ENCODE measurements at places on chromosomes 11 and 22.

GRCh38 chr22:29524442-29525191 is 28.9 kb downstream of the THOC5 start:
- DNase-seq, result peak; percentile 52

DNA sequence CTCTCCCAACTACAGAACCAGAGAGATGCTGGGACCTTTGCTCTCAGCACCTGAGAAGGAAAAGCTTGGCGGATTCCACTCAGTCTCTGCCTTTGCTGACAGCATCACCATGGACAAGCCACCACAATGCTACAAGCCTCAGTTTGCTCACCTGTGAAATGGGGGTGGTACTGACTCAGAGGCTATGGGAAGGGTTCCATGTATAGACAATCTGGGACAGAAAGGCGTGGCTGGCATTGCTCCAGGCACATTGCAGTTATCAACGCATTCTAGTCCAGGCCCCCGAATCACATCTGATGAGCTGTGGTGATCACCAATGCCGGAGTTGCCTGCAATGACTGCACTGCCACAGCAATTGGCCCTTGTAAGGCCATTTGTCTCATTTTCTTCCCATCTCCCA is 72.6 kb downstream of the ISX start:
- DNase-seq, result no peak

- no peak for DNase-seq
Observed at GRCh38 chr11:69003866-69004367, 9.1 kb downstream of the MRGPRF start.

- no peak for DNase-seq
Observed at GRCh38 chr11:116231543-116231942, 541.2 kb downstream of the BUD13 start.

DNA sequence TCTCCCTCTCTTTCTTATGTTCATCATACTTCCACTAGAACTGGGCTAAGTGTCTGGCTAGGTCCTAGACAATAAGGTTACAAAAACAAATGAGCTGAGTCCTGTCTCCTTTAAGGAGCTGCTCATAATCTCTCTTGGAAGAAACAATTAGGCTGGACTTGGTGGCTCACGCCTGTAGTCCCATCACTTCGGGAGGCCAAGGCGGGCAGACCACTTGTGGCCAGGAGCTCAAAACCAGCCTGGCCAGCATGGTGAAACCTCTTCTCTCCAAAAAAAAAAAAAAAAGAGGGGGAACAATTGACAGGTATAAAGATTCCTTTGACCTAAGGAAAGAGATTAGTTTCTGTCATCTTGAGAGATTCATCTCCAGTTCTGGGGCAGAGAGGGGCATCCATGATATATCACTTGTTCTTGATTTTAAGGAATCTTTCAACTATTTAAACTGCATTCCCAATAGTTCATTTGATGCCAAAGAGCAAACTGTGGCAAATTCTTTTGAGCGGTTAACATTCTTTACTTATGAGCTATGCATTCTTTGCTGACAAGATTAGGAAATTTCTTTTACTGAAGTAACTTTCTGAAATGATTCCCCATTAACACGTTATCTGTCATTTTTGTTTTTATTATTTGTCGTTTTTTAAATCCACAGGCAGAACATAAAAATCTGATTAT is 125.5 kb downstream of the C11orf87 start:
- DNase-seq, result no peak

GRCh38 chr11:126720539-126721235 is 279.9 kb downstream of the KIRREL3 start:
- no peak for DNase-seq

GRCh38 chr22:17695986-17696385 is 57.4 kb downstream of the BCL2L13 start:
- no peak for DNase-seq

- DNase-seq, result peak; percentile 7
Observed at GRCh38 chr11:100930185-100930778, 199.3 kb downstream of the PGR start.

GRCh38 chr22:42721045-42721434 is 370 bp upstream of the A4GALT start:
- no peak for DNase-seq

- DNase-seq, result no peak
Observed at GRCh38 chr11:69852056-69852455, 32.8 kb upstream of the FGF3 start.

- peak; percentile 75 for DNase-seq
Observed at GRCh38 chr11:76672431-76673175, 2.1 kb upstream of the LRRC32 start.

DNA sequence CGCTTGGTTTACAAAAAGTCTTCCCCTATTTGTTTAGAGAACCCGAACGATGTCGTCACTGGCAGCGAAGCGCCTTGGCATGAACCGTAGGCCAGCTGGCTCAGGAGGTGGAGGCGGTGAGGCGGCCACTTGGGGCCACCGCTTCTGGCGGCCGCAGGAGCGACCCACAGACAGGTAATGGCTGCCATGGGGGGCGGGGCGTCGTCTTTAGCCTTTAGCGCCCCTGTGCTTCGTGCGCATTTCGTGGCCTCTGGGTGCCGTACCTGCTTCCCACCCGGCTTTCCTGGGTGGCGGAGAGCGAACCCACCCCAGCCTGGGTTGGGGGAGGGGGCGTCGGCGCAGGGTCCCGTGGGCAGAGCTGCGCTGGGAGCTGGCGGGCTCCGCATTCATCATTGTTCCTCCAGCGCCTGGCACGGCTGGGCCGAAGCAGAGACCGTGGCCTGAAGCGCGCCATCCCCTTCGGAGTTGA is 469 bp upstream of the OSBP2 start:
- DNase-seq, result peak; percentile 50

- DNase-seq, result peak; percentile 62
Observed at GRCh38 chr22:44181033-44181911, 547 bp downstream of the PARVG start.

DNA sequence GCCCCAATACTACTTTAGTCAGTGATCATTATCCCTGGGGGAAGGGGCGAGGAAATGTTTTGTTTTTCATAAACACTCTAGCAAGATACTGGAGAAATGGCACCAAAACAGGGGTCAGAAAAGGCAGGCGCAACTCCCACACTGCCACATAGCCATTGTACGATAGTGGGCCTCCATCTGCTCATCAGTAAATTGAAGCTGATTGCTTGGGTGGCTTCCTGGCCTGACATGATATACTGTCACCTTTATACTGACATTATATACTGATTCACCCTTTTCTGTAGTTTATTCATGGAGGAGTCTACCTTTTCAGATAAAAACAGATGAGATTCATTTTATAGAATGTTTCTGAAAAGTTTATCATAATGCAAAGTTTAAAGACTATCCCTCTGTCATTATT is 51.6 kb upstream of the CCDC34 start:
- DNase-seq, result no peak

DNA sequence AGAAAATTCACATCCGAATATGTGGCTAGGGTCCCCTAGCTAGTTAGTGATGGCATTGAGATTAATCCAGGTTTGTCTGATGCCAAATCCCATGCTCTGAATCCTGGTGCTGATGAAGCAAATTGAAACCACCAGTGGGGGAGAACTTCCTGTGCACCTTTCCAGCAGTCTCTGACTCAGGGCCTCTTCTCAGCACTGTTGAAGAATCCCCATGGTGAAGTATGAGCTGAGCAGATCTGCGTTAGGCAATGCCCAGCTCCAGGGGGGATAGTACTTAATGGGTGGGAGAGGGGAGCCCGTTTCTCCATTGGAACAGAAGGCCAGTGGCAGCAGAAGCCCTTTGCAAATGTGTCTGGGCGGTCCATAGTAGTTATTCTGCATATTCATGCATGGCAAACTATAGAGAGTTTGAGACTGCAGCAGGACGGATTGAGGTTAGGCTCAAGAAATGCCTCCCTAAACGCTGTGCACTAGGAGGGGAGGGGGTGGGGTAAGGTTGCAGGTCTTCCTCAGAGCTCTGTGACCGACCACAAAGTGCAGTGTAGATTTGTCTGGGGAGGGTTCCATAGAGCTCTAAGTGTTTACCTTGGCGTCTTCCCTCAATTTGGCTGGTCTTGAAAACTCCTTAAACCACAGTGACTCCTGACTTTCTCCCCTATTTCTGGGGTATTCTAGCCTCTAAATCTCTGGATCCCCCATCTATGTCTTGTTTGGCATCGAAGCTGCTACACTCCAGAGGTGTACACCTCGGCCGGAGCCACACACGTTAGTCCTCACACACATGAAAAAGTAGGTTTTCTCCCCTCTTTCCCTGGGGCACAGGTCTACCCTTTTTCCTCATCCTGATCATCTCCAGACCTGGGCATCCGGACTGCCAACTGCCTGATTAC is 4.8 kb downstream of the POU2F3 start:
- no peak for DNase-seq

DNA sequence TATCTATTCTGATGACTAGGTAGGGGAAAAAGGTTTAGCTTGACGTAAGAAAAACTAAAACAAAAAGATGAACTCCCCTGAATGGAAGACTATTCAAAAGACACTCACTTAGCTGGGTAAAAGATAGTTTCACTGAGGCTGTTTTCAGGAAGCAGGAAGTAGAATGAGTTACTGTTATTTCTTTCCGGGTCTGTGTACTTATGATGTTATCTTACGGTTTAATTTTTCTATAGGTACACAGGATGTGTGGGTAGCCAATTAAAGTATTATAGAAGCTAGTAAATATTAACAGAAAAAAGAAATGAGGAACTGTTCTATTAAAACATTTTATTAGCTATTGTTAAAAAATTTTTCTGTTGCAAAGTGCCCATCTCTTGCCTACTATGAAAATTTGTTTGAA is 45.8 kb upstream of the MMP7 start:
- DNase-seq, result no peak

DNA sequence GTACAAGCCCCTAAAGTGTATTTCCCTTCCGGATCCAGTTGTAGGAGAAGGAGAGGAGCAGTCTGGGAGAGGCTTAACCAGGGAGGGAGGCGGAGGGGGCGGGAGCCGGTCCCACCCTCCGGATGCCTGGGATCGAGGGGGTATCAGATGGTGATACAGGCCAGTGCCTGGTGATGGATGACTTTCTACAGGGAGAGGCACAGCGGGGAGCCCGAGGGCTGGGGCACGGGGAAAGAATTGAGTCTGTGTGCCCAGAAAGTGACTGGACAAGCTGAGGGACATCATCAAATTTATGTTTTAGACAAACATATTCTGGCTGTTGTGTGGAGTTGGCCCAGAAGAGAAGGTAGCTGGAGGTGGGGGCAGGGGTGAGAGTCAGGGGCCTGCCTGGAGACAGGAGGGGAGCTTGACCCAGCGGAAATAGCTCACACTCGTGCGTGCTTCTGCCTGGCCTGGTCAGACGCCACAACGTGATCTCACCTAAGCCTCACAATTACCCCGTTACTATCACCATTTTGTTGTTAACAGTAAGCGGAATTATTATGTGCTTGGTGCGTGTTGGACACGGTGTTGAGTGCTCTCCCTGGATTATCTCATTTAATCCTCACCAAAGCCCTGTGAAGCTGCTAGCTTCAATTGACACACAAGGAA is 42.4 kb downstream of the AMPD3 start:
- DNase-seq, result no peak

- DNase-seq, result no peak
Observed at GRCh38 chr11:70305501-70305900, 35.0 kb downstream of the PPFIA1 start.

GRCh38 chr11:74592063-74592440 is 330 bp upstream of the POLD3 start:
- no peak for DNase-seq

DNA sequence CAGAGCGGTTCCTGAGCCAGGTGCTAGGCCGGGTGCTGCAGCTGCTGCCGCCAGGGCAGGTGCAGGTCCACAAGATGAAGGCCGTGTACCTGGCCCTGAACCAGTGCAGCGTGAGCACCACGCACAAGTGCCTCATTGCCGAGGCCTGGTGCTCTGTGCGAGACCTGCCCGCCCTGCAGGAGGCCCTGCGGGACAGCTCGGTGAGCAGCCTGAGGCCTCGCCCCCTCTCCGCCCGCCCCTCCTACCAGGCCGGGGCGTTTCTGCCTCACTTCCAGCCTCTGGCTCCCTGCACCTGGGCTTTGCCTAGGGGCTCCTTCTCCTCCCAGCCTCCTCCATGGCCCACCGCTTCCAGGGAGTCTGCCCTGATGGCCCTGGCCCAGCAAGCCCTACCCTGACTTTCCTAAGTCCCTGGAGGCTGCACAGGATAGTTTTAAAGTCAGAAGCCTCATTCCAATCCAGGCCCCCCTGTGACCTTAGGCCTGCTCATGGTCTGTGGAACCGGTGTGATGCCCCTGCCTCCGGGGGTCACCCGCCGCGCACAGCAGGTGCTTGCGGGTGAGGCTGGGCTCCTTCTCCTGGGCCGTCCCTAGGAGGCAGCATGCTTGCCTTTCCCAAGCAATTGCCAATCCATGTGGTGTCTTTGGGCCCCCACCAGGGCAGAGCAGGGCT is 5.5 kb downstream of the TCIRG1 start:
- DNase-seq, result no peak

DNA sequence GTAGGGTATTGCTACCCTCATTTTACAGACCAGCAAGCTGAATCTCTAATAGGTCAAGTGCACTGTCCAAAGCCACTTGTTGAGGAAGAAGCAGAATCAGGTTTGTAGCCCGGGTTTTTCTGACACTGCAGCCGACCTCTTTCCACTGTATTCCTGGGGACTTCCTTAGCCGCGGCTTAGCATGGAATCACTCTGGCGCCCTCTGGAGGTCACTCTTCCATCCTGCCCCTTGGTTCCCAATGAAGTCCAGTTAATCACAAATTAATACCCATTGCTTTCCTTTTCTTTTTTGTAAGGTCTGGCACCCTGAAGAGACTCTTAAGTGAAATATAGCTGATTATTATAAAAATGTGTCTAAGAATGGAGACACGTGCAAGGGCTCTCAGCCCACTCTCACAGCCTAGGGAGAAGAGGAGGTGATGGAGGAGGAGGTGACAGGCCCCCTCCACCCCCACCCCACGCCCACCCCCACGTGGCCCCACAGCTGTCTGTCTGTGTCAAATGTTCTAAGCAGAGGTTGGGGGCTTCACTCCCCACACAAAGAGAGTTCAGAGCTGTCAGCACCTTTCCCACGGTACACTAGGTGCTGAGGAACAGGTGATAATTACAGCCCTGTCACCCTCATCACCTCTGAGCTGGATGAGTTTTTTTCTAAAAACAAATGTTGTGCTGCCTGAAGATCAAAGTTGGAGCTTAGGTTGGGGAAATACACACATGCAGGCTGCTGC is 57.7 kb upstream of the DRD2 start:
- peak; percentile 69 for DNase-seq

GRCh38 chr11:61280883-61281580 is 14.1 kb downstream of the VWCE start:
- DNase-seq, result no peak

Data from GM10248 (cell line).